ENCODE measurements at places on chromosomes 12 and 14.

GRCh38 chr12:27782481-27782880 lies 2.4 kb upstream of the MANSC4 start:
- no peak for DNase-seq

- no peak for DNase-seq
These were observed 450.5 kb upstream of the FAR2 start for GRCh38 chr12:28698553-28698952.

GRCh38 chr14:77086017-77086727 lies 11.9 kb upstream of the CIPC start:
- no peak for DNase-seq

- no peak for DNase-seq
These were observed 41.9 kb downstream of the VWF start for GRCh38 chr12:6082613-6083012.

GRCh38 chr12:110641521-110641920 lies 27.6 kb downstream of the TCTN1 start:
- DNase-seq, result no peak

DNA sequence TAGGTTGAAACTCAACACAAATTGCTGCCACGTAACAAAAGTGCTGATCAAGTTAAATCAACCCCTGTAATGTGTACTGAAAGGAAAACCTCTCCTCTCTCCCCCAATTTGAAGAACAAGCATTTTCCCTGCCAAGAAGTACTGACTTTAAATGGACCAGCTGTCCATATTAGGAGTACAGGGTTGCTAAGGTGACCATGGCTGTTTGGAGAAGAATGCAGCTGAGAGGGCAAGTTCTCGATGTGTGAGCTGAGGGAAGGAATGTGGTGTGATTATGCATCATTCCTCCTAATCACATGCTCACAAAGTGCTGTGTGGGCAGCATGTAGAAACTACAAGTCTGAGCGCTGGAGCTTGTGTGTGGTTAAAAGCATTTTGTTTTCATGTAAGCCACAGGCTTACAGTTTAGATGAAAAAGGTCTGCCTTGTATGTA lies 50.9 kb upstream of the CCT2 start:
- no peak for DNase-seq

DNA sequence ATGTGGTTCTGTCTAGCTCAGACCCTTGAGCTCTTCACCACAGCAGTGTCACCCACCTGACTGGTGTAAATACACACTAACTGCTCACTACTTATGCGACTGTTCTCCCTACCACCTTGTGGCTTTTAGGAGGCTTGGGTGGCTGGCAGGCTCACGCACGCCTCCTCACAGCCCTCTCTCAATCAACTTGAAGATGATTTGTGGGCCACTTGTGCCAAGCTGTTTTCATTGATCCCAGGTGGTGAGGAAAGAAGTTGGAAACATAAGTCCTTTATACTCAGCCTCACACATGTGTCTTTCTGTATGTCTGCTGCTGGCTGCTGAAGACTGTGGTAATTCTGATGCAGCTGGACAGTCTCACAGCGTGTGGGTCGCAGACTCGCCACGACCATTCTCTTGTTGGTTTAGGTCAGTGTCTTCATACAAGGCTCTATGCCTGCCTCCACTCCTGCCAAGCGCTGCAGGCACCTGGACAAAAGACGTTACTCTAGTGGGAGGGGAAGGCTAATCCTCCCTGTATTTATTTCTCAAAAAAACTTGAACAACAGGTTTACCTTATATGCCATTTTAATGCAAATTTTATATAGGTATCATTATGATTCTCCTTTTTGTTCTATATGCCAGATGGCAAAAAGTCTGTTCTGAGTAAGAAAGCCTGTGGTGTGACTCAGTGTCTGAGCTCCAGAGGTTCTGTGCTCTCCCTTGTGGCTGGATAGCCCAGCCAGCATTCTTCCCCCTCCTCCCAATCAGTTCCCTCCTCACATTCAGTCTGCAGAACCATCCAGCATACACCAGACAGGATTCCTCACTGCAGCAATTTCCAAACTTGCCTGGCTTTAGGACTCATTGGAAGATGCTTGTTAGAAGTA lies 115.6 kb downstream of the DIP2B start:
- no peak for DNase-seq

DNA sequence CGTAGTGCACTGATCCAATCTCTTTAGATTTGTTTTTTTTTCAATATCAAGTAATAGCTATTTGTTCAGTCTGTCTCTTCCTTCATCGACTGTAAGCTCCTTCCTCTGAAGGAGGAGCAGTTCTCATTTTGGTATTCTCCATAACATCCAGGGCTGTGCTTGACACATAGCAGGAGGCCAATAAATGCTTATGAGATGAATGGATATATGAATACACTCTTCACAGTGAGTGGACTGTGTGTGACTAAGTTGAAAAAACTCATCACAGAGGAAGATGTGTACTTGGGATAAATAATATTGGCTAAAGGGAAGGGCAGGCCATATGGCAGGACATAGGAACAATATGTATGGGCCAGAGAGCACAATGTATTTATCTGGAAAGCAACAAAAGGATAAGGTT lies 205.3 kb upstream of the PRICKLE1 start:
- DNase-seq, result no peak

GRCh38 chr12:111705672-111706071 lies 19.8 kb downstream of the ACAD10 start:
- no peak for DNase-seq

GRCh38 chr14:105881021-105881930 lies 354.9 kb downstream of the TMEM121 start:
- no peak for DNase-seq

- DNase-seq, result no peak
These were observed 14.4 kb upstream of the TUNAR start for GRCh38 chr14:95862243-95862642.

DNA sequence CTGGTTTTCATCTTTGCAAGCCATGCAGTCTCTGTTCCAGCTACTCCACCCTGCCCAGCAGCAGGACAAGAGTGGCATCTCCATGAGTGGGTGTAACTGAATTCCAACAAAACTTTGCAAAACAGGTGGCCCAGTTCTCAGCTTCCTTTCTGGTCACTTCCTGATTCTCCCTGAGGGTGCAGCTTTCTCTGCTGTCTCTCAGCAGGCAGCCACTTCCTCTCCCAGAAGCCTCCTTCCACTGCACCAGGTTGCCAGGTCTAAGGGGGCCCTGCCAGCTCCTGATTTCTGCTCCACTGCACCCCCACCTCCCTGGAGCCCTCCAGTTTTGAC lies 341.0 kb upstream of the FKBP4 start:
- no peak for DNase-seq

DNA sequence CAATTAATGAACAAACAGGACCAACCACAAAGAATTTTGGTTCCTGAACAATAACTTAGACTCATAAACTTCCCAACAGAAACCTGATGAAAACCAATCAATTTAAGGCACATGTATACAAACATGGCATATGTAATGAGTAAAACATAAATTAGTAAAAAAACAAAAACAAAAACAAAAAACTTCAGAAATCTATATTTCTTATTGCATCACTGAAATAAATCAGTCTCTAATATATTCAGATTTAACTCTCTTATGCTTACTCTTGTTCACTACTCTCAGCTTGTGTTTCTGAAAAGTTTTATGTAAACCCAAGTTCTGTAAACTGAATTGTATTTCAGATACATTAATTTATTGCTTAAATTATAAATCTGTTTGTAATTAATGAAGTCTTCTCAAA lies 233.7 kb downstream of the SLC25A21 start:
- no peak for DNase-seq

GRCh38 chr14:29654901-29655550 lies 272.6 kb downstream of the PRKD1 start:
- DNase-seq, result no peak

GRCh38 chr12:16020031-16020430 lies 108.9 kb downstream of the DERA start:
- DNase-seq, result no peak

- no peak for DNase-seq
These were observed 138.9 kb downstream of the PIK3C2G start for GRCh38 chr12:18400186-18400585.
